ENCODE measurements at places on chromosomes 2 and 18.
A peak's percentile ranks its signal among the peaks of the same experiment; 100 is the strongest.

DNA sequence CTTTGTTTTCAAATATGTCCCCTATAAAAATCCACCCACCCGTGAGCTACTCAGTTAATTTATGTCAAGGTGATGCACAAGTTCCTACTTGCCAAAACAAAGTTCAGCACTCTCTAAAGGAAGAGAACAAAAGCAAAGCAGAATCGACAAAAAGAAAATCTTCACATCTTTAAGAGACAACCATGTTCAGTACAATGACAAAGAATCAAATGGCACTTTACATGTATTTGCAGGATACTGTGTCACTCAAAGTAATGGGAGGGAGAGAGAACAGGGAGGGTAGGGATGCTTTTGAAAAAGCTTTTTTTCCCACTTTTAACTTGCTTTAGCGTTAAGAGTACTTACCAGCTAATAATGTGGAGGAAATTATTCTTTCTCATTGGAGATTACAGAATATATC is 39.0 kb upstream of the FAM237A start:
- no peak for DNase-seq

DNA sequence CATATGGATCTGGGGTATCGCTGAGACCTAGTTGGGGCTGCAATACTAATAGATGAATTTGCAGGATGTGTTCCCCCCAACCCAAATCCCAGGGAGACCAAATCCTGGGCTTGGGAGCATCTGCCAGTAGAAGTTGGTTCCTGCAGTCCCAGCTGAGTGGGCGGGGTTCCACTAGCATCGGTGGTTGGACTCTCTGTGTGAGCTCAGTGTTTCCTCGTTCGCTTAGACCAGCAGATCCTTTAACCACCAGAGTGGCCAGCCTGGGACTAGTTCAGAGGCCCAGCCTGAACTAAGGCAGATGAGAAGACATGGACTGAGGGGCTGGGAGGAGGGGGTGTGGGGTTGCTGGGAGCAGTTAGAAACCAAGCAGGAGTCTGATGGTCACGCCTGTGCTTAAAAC is 40.7 kb downstream of the PCARE start:
- no peak for DNase-seq

GRCh38 chr2:74576863-74577229 is 22.3 kb downstream of the DOK1 start:
- no peak for DNase-seq

DNA sequence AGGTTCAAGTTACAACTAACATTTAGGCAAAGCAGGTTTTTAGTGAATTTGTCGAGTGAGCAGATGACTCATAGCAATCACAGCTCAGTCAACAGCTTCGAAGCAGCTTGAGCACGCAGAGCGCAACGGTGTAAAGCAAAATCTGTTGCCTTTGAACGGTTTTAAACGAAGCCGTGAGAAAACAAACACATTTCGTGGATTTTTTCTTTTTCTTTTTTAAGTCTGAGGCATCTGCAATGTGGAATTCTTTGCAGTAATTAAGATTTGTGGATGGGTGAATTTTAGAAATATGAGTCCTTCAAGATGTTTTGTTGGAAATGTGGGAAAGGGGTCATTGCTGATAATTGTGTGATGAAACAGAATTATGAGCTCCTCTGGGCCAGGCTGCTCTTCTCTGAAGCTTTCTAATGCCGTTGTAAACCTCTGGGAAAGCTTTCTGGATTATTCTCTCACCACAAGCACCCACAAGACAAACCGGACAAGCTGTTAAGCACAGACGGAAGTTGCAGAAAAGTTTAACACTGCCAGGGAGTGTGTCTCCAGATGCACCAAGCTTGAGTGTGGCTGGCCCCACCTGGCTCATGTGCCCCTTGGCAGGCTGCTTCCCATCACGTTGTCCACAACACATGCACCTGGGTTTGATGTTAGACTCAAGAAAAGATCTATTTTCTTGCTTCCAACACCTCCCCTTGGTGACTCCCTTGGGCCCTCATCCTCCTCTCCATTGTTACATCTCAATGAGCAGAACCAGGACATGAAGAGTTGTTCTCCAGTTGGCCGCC is 224.7 kb downstream of the ACKR3 start:
- no peak for DNase-seq

GRCh38 chr2:54708584-54709335 is 14.7 kb upstream of the EML6 start:
- DNase-seq: no peak

GRCh38 chr2:6917071-6917760 is at the start of gene RNF144A:
RNF144A (plus strand) TSS chr2:6917412; CDS start chr2:6996927, 79,515 bp downstream.
- DNase-seq: peak; percentile 47

DNA sequence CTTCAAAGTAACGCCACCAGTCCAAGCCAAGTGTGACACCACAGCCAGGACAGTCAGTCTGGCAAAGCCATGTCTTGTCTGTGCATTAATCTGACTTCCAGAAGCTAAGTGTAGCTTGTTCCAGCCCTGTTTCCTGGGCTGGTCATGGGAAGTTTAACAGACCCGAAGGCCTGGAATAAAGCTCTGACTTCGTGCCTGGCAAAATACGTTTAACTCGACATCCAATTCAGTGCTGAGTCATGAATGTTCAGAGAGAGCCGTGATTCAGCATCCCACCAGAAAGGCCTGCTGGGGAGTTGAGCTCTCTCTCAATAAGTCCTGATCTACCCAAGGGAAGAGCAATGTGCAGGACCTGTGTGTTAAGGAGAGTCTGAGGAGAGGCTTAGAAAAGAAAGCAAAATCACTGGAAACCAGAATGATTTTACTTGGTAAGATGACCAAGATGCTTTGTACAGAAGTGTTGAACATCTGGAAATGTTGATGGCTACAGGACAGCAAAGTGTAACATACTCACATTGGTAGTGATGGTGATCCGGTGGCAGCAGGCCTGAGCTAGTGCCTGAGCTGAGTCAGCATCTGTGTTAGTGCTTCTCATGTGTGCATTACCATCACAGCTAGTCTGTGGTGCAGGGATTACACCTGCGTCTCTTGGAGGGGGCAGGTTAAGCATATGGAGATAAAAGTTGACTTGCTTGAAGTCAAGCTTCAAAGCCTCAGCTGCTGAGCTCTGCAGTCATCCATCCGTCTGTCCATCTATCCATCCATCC is 743.7 kb upstream of the HS6ST1 start:
- DNase-seq: no peak

- no peak for DNase-seq
Measured at GRCh38 chr2:95306336-95306895, 9.3 kb downstream of the KCNIP3 start.

DNA sequence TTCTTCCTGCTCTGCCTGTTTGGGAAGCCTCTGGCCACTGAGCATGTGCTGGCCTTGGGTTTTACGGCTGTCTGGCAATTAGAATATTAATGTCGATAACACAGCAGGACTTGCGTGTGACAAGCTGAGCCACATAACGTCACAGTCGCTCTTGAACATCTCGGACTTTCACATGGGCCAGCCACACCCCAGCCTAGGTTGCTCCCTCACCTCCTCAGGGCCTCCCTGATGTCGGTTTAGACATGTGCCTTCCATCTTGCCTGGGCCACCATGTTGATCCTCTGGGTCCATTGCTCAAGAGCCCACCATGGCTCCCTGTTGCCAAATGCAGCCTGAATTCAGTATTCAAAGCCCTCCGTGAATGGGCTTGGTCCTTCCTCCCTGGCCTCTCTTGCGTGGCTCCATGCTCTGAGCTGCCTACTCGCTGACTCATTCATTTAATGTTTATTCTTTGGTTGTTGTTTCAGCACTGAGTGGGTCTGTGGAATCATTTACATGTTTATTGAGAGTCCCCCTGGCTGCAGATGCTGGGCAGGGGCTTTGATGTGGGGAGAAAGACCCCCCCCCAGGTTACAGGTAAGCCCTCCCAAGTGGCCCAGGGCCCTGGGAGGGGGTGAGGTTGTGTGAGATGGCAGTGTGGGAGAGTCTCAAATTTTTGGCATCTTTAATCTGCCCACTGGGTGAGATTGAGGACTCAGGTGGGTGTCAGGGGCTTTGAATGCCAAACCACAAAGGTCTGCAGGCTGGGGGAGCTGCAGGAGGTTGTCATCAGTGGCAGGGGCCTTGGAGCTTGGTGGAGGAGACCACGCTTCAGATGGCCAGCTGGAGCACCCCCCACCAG is 62.0 kb downstream of the ODC1 start:
- DNase-seq: no peak

- DNase-seq: no peak
Measured at GRCh38 chr2:166802475-166802874, 85.8 kb upstream of the XIRP2 start.

GRCh38 chr2:45821558-45822271 is 170.2 kb downstream of the PRKCE start:
- no peak for DNase-seq

DNA sequence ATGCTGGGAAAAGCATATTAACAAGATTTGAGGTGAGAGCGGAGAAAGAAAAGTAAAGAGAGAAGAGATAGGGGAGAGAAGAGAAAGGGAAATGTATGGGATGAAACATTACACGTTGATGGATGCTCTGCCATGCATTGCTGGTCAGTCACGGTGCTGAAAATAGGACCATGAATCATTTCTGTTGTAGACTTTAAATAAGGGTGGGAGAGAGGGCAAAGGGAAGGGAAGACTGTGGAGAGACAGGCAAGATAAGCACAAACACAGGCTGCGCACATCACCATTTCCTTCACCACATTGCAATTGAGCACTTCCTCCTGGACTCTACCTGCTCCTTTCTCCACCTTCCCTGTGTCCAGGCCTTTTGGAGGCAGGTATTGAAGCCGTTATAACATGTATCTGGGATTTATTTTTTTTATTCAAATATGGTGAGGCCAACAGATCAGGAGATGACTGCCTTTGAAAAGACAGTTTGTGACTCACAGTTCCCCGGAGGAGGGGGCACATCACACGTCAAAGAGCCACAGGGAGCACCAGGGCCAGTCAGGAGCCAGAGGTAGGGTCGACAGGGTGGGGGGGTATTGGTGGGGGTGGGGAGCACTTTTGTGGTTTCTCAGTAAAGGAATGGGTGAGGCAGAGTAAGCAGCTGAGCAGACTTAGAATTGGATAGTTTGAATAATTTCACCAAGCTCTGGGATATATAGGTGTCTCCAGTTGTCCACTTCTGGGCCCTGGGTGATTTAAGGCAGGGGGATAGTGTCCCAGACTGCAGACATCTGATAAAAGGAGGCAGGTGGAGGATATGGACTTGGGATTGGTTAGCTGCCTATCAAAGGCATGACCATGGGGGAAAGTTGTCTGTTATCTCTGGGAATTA is 372.8 kb upstream of the ST6GAL2 start:
- no peak for DNase-seq

DNA sequence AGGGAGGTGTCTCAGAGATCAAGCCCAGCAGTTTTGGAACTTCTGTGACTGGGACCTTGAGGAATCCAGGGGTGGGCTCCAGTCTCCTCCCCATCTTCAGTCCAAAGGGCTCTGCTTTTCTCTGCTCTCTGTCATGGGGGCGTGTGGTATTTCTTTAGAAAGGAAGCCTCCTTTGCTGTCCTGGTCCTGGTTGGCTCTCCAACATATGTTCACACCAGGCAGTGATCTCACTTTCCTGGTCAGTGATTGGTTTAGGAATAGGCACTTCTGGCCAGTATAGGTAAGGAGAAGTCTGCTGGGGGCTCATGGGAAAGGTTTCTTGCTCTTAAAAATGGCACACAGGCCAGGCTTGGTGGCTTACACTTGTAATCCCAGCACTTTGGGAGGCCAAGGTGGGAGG is 115.5 kb upstream of the HAAO start:
- no peak for DNase-seq

GRCh38 chr2:165248238-165248637 is 9.0 kb downstream of the SCN2A start:
- no peak for DNase-seq

DNA sequence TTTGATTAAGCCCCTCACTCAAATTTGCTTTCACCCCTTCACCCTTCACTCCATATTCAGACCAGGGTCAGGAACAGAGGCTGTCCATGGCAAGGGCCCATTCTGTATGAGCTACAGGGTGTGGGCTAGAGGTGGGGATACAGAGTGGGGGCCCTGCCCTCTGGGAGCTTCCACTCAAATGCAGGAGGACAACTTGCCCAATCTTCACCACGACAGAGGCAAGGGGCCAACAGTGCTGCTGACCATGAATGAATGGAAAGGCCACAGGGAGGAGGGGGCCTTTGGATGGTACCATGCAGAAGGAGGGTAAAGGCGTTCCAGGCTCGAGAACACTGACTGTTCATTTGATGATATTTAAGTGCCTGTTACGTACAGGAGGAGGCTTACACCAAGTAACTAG is 22.8 kb downstream of the ADRA2B start:
- no peak for DNase-seq

DNA sequence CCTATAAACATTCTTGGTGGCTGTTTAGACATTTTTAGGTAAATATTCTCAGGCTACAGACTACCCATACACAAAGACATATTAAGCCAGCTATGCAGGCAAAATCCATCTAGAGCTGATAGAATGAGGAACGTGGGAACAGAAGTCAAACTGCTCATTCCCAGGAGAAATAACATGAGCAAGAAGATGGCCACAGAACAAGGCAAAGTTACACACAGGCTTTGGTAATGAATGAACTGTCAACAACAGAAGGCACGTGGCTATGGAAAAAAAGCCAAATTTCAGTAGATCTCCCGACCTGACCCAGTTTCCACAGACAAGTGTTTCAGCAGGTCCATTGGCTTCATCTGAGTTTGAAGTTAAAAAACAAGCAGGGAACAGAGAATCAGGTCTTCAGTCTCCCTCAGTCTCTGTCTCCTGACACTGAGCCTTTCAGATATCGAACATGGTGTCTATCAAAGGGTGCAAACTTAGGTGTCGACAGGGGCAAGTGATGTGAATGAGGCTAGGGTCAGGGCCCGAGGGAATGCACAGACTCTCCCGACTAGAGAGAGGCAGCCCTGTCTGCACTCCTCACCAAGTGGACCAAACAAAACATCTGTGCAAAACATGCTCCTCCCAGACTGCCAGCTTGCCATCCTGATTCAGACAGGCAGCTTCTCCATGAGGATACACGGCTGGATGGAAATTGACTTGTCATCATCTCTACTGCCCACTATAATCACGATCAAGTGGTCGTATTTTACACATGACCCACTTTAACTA is 25.9 kb downstream of the SIGLEC15 start:
- no peak for DNase-seq

DNA sequence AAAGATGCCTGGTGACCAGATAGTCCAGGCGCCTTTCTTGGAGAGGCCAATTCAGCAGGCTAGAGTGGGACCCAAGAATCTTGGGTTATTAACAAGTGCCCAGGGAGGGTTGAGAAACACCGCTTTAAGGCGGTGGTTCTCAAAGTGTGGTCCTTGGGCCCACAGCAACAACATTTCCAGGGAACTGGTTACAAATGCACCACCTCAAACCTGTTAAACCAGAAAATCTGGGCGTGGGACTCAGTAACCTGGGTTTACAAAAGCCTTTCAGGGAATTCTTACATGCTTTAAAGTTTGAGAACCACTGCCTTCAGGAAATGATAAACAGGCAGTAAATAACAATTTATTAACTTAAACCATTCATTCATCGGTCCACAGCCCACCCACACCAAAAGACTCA is 92.5 kb downstream of the SP3 start:
- no peak for DNase-seq

All from C1 segment of cervical spinal cord (tissue), 14 donors.